HepG2 (cell line): ENCODE measurements at places on chromosomes 1 and 21.
A peak's percentile ranks its signal among the peaks of the same experiment; 100 is the strongest.

- H3K27me3 ChIP-seq, result no peaks in the 10 kb centered on the region
- no peak overlapping the region for H3K4me3 ChIP-seq
- H3K27ac ChIP-seq, result no peak overlapping the region
- peaks cover 31% of the 10 kb centered on the region for H3K4me1 ChIP-seq
These were observed 142.1 kb upstream of the ARHGEF16 start for GRCh38 chr1:3312310-3312897.

DNA sequence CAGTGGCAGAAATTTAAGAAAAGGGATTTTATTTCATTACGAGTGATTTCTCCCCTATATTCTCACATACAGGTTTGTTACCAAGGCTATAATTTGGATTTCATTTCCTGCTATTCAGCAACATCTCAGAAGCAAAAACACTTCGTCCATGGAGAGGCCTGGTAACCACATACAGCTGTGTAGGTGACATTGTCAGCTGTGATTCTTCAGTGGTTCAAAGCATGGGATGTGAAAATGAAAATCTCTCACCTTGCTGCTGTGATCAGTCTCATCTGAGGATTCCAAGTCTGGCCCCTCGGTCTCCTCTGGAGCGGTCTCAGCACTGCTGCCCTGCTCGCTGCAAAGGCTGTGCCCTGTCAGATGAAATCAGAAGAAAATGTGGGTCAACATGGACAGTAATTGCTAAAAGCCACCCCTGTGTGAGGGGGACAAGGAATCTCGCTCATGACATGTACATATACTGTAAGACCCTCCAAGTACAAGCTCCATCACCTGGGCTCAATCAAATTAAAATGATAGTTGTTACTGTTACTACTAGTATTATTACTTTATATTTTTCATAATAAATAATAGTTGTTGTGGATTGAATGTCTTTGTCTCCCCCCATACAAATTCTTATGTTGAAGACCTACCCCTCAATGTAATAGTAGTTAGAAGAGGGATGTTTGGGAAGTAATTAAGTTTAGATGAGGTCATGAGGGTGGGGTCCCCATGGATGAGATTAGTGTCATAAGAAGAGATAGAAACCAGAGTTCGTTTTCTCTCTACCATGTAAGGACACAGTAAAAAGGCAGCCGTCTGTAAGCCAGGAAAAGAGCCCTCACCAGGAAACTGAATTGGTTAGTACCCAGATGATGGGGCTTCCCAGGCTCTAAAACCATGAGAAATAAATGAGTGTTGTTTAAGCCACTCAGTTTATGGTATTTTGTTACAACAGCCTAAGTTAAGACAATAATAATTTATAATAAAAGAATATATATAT, 126.7 kb upstream of the KRTAP19-8 start:
- H3K4me1 ChIP-seq, result no peaks in the 10 kb centered on the region
- H3K27me3 ChIP-seq, result no peaks in the 10 kb centered on the region
- no peaks in the 10 kb centered on the region for H3K36me3 ChIP-seq
- no peak overlapping the region for H3K27ac ChIP-seq

DNA sequence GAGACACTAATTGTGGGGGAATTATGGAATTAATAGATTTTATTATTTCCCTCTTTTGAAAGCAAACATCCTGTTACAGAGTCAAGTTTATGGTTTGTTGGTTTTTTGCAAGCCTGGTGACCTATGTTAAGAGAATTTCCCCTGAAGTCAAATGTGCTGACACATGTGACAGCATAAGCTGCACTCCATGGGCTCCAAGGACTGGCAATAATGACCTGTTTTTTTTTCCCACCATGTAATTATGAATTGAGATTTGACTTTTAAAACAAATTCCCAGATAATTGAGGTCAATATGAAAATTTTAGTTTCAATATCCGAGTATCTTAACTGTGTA, 242.5 kb upstream of the SGIP1 start:
- no peak overlapping the region for H3K27ac ChIP-seq
- no peaks in the 10 kb centered on the region for H3K36me3 ChIP-seq

DNA sequence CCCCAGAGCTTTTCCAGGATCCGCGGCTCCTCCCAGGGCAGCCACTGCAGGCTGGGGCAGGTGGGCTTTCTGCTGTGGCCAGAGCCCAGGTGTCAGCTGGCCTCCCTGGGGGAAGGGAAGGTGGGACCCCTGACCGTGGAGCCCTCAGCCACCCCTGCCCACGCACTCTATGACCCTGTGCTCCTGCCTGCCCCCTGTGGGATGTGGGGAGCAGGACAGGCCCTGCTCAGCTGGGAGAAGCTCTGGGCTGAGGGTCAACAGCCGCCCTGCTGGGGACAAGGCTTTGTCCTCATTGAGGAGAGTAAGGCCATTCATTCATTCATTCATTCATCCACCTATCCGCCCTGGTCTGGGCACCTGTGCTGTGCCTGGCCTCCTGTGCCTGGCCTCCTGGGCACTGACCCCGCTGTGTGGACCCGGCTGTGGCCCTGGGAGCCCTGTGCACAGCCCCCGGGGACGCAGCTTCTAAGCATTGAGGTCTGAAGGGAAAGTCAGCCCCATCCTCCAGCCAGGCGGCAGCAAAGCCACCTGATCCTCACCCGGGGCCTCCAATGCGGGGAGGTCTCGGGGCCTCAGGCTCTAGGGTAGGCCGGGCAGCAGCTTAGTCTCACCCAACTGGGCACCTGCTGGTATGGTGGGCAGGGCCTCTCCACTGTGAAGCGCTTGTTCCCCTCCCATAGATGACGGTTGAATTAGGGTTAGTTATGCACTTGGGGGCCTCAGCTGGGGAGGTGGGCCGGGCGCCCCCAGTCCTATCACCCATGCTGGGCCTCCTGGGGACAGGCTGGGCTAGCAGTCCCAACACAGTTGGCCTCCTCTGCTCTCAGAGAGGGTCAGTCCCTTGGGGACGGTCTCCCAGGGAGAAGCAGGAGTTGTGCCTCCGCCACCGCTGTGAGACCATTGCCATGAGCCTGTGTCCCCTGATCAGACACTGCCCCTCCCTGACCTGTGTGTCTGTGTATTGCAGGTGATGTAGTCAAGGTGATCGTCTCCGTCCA, 6.0 kb downstream of the TNFRSF14 start:
- H3K4me3 ChIP-seq, result no peak overlapping the region
- H3K36me3 ChIP-seq, result no peaks in the 10 kb centered on the region
- DNase-seq, result no peak
- peaks cover 2% of the 10 kb centered on the region for H3K27me3 ChIP-seq
- peaks cover 14% of the 10 kb centered on the region for H3K4me1 ChIP-seq
- no peak overlapping the region for H3K27ac ChIP-seq

- no peaks in the 10 kb centered on the region for H3K27me3 ChIP-seq
- no peak for DNase-seq
- no peaks in the 10 kb centered on the region for H3K4me1 ChIP-seq
- H3K36me3 ChIP-seq, result no peaks in the 10 kb centered on the region
These were observed 949.3 kb downstream of the MRPL39 start for GRCh38 chr21:24658026-24658425.

DNA sequence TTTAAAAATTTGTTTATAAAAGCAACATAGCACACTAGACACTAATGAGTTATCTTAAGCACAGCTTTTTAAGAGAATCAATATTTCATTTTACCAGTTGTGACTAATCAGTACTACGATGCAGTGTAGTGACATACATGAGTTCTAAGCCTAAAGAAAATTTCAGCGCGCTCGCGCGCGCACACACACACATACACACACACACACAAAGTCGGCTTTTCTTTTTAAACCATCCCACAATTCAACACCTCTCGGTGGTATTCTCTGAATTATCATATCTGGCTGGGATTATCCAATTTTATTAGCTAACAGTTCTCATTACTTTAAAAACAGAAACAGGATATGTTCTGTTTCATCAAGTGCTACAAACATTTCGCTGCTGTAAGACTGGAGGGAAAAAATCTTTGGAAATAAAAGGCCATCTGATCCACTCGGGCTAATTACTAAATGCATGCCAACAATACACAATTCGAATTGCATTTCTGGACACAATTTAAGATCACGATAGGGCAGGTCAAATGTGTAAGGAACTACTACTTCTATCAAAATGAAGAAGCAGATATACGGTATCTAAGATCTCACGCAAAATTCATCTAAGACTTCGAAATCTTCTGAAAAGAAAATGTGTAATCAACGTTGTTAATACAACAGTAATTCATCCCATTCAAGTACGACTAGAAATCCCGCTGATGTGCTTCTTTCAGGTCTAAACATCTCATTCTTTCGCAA, 1.2 kb downstream of the TUT4 start:
- peaks cover 40% of the 10 kb centered on the region for H3K4me1 ChIP-seq
- peak overlapping the region; percentile 90 for H3K4me3 ChIP-seq
- no peaks in the 10 kb centered on the region for H3K36me3 ChIP-seq
- no peaks in the 10 kb centered on the region for H3K27me3 ChIP-seq

DNA sequence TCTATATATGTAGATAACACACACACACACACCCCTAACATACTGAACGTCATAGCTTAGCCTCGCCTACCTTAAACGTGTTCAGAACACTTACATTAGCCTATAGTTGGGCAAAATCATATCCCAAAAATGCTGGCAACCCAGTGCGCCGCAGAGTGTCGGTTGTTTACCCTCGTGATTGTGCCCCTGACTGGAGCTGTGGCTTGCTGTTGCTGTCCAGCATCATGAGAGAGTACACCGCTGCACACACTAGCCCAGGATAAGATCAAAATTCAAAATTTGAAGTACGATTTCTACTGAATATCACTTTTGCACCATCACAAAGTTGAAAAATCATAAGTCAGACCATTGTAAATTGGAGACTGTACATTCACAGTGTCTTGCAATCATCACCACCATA, 73.1 kb upstream of the COG2 start:
- H3K4me1 ChIP-seq, result peaks cover 28% of the 10 kb centered on the region
- H3K36me3 ChIP-seq, result no peaks in the 10 kb centered on the region
- H3K27ac ChIP-seq, result no peak overlapping the region
- no peaks in the 10 kb centered on the region for H3K27me3 ChIP-seq
- H3K4me3 ChIP-seq, result no peak overlapping the region

GRCh38 chr1:179976970-179977651, 22.5 kb downstream of the CEP350 start:
- no peak overlapping the region for H3K27ac ChIP-seq
- H3K36me3 ChIP-seq, result 0 out of 3 replicates have a peak, but pooled peaks cover 3% of the 10 kb centered on the region
- DNase-seq, result no peak
- H3K4me3 ChIP-seq, result no peak overlapping the region
- no peaks in the 10 kb centered on the region for H3K27me3 ChIP-seq
- peaks cover 12% of the 10 kb centered on the region for H3K4me1 ChIP-seq

GRCh38 chr1:192067360-192067759, 90.9 kb upstream of the RGS18 start:
- no peaks in the 10 kb centered on the region for H3K36me3 ChIP-seq
- H3K4me1 ChIP-seq, result no peaks in the 10 kb centered on the region
- H3K4me3 ChIP-seq, result no peak overlapping the region
- no peak overlapping the region for H3K27ac ChIP-seq

DNA sequence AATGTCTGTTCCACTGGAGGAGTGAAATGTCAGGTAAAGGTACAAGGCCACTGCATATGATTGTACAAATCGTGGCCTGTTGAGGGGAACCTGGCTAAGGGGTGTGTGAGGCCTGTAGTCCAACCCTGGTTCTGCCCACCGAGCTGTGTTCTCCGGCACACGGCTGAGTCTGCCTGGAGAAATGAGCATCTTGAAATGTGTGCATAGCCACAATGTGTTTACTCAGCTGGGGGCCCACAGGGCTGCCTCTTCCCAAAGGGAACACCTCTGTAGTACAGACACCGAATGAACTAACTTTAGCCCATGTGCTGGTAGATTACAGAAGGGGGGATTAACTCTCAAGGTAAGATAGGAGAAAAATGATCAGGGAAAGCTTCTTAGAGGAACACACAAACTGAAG, 30.2 kb downstream of the AK4 start:
- no peaks in the 10 kb centered on the region for H3K27me3 ChIP-seq
- DNase-seq, result no peak
- no peak overlapping the region for H3K4me3 ChIP-seq
- peak overlapping the region; percentile 4 for H3K27ac ChIP-seq

DNA sequence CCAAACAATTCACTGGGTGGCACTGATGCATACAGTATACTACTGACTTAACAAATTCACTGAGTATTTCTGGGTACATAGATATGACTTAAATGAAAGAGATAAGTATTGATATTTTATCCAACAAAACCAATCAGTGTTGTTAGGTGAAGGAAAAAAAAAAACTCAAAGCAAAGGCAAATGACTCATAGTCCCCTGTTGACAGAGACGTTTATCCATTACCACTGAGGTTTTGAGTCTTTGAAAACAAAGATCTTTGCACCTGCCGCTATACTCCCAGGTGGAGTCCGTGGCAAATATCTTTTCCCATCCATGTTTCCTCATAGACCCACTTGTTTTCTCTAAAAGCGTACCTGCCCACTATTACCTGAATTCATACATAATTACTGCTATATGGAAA, 18.4 kb downstream of the DYNLT5 start:
- no peak overlapping the region for H3K4me3 ChIP-seq
- no peaks in the 10 kb centered on the region for H3K36me3 ChIP-seq
- no peak overlapping the region for H3K27ac ChIP-seq
- H3K27me3 ChIP-seq, result no peaks in the 10 kb centered on the region
- DNase-seq, result no peak

GRCh38 chr1:206829282-206829681, 36.1 kb upstream of the IL20 start:
- no peaks in the 10 kb centered on the region for H3K36me3 ChIP-seq
- H3K4me1 ChIP-seq, result no peaks in the 10 kb centered on the region
- H3K27ac ChIP-seq, result no peak overlapping the region
- no peak for DNase-seq
- no peaks in the 10 kb centered on the region; the same call in 1 of the 2 replicates for H3K27me3 ChIP-seq

- H3K36me3 ChIP-seq, result peaks cover 50% of the 10 kb centered on the region; the same call in 2 of the 3 replicates
- no peak overlapping the region for H3K4me3 ChIP-seq
- no peak for DNase-seq
These were observed 182.8 kb upstream of the TMEM51 start for GRCh38 chr1:14970799-14971141.

GRCh38 chr1:212591922-212592321, 16.6 kb upstream of the ATF3 start:
- H3K4me3 ChIP-seq, result no peak overlapping the region
- H3K27ac ChIP-seq, result no peak overlapping the region
- no peaks in the 10 kb centered on the region for H3K36me3 ChIP-seq
- H3K27me3 ChIP-seq, result no peaks in the 10 kb centered on the region
- no peak for DNase-seq

DNA sequence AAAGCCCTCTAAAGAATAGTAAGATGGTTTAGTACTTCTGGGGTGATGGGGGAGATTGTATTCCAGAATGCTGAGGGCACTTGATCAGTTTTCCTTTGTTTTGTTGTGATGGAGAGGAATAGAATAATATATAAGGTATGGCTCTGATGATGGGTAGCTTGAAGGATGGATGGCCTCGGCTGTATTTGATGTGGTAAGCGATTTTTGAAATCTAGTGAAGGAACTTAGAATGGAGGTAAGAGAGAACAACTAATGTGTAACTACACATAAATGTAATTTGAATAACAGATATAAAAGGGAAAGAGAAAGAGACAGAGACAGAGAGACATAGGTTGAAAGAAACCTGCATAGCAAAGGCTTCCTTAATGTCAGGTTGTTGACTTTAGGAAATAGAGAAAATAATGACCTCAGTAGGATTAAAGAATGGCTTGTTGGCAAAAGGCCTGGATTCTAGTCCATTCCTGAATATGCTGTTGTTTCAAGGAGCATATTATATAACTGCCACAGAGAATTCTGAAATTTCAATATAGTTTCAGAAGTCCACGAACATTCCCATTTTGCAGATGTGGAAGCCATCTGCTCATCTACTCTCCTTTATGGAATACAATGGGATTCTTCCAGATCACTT, 58.7 kb downstream of the NIBAN1 start:
- H3K36me3 ChIP-seq, result no peaks in the 10 kb centered on the region
- DNase-seq, result no peak
- H3K27me3 ChIP-seq, result 0 out of 3 replicates have a peak, but pooled peaks cover 3% of the 10 kb centered on the region

- no peak for DNase-seq
- no peak overlapping the region for H3K4me3 ChIP-seq
- H3K4me1 ChIP-seq, result peaks cover 21% of the 10 kb centered on the region
- no peaks in the 10 kb centered on the region for H3K27me3 ChIP-seq
- H3K27ac ChIP-seq, result no peak overlapping the region
- H3K36me3 ChIP-seq, result no peaks in the 10 kb centered on the region
These were observed 198.1 kb upstream of the USP24 start for GRCh38 chr1:55413286-55413685.
